ENCODE measurements at places on chromosomes 16 and 17. TPM values are rescaled to one million over a fixed set of nuclear protein-coding genes. Genes with fewer than 3 reads are reported as not detected.

- no peaks in the 10 kb centered on the region for H3K36me3 ChIP-seq
- no peaks in the 10 kb centered on the region for H3K4me1 ChIP-seq
Measured at GRCh38 chr16:149024-149660, 3.3 kb upstream of the HBZ start.

DNA sequence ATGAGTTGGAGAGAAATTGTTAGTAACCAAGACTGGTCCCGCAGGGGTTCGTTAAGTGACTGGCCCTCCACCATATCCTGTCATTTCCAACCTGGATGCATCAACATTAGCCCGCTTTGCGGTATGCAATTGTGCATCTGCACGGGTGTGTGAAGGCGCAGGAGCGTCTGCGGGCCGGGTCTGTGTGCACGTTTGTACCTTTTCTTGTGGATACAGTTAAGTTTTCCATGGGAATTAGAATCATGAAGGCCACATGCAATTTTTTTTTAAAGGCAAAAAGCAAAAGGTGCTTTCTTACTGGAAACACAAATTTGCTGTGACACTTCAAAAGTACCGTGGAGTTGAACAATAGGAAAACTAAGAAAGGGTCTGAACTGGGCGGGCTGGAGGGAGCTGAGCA, 355.4 kb upstream of the ZFHX3 start:
- no peaks in the 10 kb centered on the region for H3K27me3 ChIP-seq
- H3K27ac ChIP-seq: no peak overlapping the region
- H3K4me3 ChIP-seq: no peak overlapping the region

DNA sequence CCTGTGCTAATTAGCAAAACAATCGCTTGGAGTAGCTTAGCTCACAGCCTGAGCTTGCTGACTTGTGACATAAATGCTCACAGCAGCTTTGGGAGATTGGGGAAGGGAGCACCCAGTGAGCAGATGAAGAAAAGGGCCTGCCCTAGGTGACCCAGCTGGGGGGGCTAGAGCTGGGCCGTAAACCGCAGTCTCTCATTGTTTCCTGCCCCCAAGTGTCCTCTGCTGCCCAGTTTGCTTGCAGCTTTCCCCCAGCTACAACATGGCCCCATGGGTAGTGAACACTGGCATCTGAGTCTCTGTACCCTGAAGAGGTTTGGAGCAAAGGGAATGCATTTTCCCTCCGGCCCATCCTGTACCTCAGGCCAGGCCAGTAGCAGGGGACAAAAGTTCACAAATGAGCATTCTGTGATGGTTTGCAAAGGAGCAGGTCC, 349.4 kb downstream of the SLC39A11 start:
- no peaks in the 10 kb centered on the region for H3K27me3 ChIP-seq
- no peak overlapping the region for H3K27ac ChIP-seq
- no peaks in the 10 kb centered on the region for H3K36me3 ChIP-seq
- DNase-seq: no peak

- no peak for DNase-seq
- no peak overlapping the region for H3K27ac ChIP-seq
- H3K36me3 ChIP-seq: peaks cover 53% of the 10 kb centered on the region
- peaks cover 6% of the 10 kb centered on the region for H3K4me1 ChIP-seq
Measured at GRCh38 chr16:20735490-20735889, 6.1 kb downstream of the THUMPD1 start.

GRCh38 chr17:45628019-45628418, 137.5 kb upstream of the PLEKHM1 start:
- H3K27ac ChIP-seq: no peak overlapping the region
- no peaks in the 10 kb centered on the region for H3K4me1 ChIP-seq
- DNase-seq: no peak
- peaks cover 4% of the 10 kb centered on the region for H3K36me3 ChIP-seq
- H3K4me3 ChIP-seq: no peak overlapping the region

DNA sequence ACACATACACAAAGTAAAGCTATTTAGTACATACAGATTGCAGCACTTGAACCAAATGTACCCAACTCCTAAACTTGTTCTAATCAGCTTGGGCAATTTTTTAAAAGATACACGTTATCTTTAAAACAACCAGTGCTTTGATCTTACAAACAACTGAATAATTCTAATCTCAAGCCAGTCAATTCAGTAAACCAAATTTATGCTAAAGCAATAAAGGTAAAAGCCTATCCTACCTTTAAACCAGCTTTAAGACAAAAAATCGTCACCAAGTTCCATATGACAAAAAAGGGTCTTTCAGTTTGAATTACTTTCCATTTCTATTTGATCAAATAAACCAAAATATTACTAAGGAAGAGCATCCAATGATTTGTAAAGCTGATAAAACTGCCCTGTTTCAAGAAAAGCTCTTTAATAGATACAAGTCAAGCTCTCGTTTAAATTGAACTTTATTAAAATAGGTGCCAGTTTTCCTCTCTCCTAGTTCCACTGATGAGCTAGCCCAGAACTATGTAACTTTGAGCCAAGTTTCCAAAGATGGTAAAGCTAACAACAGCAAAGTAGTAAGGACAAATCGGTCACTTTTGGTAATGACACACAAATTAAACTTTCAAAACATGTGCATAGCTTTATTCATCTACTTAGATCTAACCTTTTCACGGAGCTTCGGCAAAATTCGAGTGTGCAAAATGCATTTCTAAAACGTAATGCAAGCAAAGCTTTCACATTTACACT, 10.2 kb downstream of the CRYBA1 start:
- H3K36me3 ChIP-seq: peaks cover 34% of the 10 kb centered on the region
- no peaks in the 10 kb centered on the region for H3K27me3 ChIP-seq
- peak overlapping the region; percentile 57 for H3K27ac ChIP-seq
- peak overlapping the region; percentile 1 for H3K4me3 ChIP-seq
- DNase-seq: no peak
- H3K4me1 ChIP-seq: peaks cover 40% of the 10 kb centered on the region

CCL18 gene
- not detected for polyA plus RNA-seq

DNA sequence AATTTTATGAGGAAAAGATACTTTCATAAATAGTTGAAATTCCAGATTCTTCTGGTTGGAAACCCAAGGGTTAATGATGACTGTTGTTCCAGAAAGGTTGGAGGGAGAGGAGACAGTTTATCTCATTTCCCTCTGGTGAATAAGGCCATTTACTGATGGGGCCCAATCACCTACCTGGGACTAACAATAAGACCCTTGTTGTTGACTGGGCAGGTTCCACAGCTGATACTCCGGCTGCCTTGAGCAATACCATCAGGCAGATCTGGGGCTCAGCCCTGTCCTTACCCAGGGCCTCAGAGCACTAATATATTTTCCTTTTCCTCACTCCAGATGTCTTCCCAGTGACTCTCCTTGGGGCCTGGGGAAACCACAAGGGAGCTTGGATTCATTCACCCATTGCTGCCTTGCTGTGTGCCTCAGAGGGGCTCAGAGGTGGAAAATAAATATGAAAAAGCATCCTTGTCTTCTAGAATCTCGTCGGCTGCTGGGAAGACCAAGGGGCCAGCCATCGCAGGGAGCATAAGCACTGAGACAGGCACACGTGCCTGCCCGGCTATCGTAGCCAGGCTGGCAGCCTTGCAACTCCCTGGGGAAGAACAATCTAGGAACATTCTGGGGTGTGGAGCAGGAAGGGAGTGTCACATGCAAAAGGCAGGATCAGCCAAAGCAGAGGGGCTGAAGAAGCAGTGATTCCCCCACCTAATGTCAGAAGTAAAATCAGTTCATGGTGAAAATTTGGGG, 54.4 kb downstream of the MPRIP start:
- 0 out of 2 replicates have a peak overlapping the region, but pooled peaks have one; percentile 4 for H3K27ac ChIP-seq
- no peak overlapping the region for H3K4me3 ChIP-seq
- H3K4me1 ChIP-seq: no peaks in the 10 kb centered on the region
- DNase-seq: no peak

GRCh38 chr17:74742153-74742515, 5.1 kb downstream of the RAB37 start:
- no peaks in the 10 kb centered on the region for H3K36me3 ChIP-seq
- H3K27ac ChIP-seq: no peak overlapping the region
- no peak for DNase-seq
- H3K27me3 ChIP-seq: peaks cover 22% of the 10 kb centered on the region

DNA sequence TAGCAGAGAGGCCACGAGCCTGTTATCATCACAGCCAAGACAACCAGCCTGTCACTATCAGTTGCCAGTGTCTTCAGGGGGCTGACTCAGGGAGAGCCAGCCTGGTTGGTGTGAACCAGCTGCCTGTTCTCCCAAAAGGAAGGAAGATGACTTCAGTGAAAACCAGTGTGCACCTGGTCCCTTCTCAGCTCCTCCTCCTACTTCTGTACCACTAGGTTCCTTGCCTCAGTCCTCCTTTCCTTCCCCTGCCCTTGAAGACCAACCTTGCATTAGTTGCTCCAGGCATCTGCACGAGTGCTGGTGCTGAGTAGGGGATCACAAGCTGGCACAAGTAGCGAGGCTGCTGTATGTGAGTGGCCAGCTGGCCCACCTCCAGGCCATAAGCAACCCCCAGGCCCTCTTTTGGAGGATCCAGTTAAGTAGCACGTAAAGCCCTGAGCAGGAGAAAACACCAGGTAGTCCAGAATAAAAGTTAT, 8.5 kb downstream of the TUBG1 start:
- peaks cover 23% of the 10 kb centered on the region for H3K36me3 ChIP-seq
- DNase-seq: peak; percentile 42
- no peaks in the 10 kb centered on the region for H3K4me1 ChIP-seq
- no peak overlapping the region for H3K4me3 ChIP-seq
- H3K27ac ChIP-seq: peak overlapping the region; percentile 71
